ENCODE measurements at places on chromosomes 6 and 20.
A peak's percentile ranks its signal among the peaks of the same experiment; 100 is the strongest.

DNA sequence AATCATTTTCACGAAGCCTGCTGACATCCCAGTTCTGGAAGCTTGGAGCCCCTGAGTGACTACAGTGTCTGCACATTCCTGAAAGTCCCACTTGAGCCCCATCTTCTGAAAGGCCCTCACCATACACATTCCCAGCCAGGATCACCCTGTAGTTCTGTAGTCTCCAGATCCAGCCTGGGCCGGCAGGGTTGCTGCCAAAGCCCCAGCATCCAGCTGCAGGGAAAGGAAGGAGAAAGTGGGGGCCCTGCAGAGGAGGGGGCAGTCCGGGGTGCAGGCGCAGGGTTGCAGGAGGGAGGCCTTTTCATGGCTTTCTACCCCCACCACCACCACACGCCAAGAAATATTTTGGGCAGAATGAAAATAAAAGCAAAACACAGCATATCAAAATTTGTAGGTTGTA, 26.0 kb downstream of the MDFI start:
- DNase-seq = no peak

DNA sequence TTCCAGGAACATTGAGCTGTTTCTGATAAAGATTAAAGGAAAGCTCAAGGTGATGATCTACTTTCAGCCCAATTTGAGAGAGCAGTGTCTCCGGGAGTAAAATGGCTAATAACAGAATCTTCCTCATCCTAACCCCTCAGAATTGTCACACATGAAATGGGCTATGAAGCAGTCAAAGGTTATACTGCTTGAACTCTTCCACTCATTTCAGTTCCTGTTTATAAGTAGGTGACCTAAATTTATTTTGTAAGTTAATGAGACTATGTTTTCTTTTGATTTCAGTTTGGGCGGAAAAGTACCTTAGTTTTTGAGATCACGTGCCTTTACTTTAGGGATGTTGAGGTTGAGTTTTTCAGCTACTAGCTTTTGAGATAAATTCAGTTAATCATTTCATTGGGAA, 47.2 kb downstream of the QKI start:
- DNase-seq = no peak

GRCh38 chr20:21490105-21490504, 23.8 kb downstream of the NKX2-2 start:
- no peak for DNase-seq

GRCh38 chr6:33116417-33116816, 40.6 kb downstream of the HLA-DPB1 start:
- DNase-seq = no peak

DNA sequence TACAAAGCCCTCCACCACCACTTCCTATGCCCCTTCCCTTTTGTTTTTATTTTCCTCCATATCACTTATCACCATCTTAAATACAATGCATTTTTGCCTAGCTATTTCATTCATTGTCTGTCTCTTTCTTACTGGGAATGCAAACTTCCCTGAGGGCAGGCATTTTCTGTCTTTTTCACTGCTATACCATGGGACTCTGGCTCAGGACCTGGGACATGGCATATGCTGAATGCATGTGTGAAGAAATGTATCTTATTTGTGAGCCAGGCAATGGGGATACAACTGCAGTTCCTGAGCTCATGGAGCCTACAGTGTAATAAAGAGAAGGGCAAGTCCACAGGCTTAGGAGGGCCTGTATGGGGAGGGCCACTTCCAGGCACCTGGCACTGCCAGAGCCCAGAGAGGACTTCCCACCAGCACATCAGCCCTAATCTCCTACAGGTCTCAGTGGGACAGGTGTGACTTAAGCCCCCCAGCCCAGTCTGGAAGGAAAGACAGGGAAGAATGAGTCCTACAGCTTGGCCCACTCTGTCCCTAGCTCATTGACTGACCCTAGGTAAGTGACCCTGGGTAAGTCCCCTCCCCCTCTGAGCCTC, 43.2 kb downstream of the TFEB start:
- DNase-seq = no peak

- no peak for DNase-seq
These were observed 26.8 kb downstream of the SPTLC3 start for GRCh38 chr20:13035399-13036152.

DNA sequence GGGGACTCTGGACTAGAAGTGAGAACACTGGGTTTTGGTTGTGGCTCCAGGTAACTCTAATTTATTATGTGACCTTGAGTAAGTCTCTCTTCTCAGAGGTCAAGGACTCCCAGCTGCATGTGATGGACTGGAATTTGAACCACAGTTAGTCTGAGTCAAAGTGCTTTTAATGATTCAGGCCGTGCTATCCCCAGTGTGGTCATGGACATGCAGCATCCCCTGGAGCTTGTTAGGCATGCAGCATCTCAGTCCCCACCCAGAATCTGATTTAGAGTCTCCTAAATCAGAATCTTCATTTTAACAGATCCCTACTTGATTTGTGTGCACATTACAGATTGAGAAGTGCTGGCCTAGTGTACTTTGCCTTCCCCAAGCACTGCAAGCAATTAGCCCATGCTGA, 74.2 kb downstream of the TOX2 start:
- DNase-seq = no peak

DNA sequence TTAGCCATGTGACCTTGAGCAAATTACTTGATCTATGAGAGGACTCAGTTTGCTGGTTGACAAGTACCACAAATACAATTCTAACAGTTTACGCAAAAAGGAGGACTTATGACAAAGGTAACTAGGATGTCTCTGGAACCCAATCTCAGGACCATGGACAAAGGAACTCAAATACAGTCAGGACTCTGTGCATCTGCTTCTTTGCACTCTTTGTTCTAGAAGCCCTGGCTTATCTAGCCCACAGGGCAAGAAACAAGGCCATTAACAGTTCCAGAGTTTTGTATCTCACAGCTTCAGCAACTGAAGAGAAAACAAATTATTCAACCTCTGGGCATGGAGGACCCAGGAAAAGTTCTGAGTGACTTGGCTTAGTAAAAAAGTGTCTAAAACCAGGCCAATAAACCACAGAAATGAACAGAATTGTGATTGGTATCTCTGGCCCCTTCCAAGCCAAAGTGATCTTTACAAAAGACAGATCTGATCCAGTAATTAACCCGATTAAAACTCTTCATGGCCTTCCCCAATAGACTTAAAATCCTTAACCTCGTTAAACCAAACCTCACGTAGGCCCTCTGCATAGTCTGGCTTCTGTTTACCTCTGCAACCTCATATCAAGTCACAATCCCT, 5.9 kb downstream of the WASF1 start:
- no peak for DNase-seq

- no peak for DNase-seq
These were observed 5.2 kb upstream of the HMGN3 start for GRCh38 chr6:79239536-79240168.

- no peak for DNase-seq
These were observed 16.2 kb downstream of the FOXC1 start for GRCh38 chr6:1625794-1626435.

GRCh38 chr20:21053002-21053762, 53.0 kb downstream of the LINC00237 start:
- DNase-seq = no peak

GRCh38 chr6:132817554-132818403, 3.4 kb downstream of the RPS12 start:
- DNase-seq = no peak

DNA sequence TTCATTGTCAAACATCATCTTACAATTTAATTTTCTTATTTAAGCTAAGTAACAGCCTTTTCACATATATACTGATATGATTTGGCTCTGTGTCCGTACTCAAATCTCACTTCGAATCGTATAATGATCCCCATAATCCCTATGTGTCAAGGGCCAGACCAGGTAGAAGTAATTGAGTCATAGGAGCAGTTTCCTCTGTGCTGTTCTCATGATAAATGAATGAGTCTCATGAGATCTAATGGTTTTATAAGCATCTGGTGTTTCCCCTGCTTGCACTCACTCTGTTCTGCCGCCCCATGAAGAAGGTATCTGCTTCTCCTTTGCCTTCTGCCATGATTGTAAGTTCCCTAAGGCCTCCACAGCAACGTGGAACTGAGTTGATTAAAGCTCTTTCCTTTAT, 25.1 kb upstream of the CMTR1 start:
- DNase-seq = no peak

DNA sequence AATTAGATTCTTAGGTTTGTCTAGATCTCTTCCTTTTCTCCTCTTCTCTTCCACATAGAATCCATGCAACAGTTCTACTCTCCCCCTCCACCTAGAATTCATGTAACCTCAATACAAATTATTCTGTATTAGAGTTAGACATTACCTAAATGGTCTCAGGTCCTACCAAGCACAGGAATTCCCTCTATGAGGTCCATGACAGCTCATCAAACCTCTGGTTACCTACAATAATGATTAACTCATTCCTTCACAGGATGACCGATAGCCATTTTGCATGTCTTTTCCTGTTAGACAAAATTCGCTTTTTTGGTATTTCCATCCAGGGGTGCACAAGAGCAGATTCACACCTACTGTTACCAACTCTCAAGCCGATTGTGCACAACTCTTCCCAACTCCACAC, 27.4 kb upstream of the BMP2 start:
- no peak for DNase-seq

DNA sequence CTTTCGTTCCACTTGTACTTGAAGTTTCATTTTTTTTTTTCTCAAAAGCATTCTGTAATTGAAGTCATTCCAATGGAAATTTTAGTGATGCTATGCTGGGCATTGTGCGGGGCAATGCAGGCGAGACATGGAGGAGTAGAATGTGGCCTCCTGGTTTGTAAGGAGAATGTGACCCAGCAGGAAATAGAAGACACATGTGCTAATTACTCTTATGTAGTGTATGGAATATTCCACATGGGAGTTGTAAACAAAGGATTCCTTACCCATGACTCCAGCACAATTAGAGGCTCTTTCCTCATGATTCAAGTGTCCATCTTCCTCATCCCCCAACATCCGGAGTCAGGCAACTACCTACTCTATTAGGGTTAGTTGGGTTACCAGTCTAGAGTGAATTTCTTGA, 14.9 kb upstream of the RFPL4B start:
- no peak for DNase-seq

GRCh38 chr6:134809130-134809529, 140.8 kb downstream of the ALDH8A1 start:
- no peak for DNase-seq

DNA sequence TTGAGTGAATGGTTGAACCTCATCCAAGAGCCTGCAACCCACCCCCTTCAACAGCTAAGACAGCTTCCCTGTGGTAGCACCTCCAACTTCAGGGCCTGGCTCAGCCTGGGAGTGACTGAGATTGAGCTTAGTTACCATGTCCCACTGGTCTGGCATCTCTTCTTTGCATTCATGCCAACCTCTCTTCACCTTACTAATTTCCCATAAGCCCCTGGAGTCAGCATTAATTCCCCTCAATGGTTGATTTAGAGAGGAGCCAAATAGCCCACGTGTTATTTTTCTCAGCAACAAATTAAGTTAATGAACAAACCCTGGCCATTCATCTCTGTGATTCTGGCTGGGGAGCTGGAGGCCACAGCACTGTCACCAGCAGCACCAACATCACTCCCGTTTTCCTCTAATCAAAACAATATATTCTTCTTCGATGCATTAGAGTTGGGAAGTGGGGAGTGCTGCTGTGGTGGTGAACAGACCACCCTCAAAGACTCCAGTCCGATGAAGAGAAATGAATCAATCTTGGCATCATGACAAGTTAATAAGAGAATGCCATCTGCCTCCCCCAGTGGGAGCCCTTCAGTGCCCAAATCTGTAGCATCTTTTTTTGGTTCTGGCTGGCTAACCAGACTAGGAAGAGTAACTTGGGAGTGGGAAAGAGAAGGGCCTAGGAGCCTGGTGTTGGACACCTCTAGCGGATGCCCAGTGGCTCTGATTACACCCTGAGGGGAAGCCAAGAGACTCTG, 316.9 kb upstream of the RNF24 start:
- DNase-seq = no peak

DNA sequence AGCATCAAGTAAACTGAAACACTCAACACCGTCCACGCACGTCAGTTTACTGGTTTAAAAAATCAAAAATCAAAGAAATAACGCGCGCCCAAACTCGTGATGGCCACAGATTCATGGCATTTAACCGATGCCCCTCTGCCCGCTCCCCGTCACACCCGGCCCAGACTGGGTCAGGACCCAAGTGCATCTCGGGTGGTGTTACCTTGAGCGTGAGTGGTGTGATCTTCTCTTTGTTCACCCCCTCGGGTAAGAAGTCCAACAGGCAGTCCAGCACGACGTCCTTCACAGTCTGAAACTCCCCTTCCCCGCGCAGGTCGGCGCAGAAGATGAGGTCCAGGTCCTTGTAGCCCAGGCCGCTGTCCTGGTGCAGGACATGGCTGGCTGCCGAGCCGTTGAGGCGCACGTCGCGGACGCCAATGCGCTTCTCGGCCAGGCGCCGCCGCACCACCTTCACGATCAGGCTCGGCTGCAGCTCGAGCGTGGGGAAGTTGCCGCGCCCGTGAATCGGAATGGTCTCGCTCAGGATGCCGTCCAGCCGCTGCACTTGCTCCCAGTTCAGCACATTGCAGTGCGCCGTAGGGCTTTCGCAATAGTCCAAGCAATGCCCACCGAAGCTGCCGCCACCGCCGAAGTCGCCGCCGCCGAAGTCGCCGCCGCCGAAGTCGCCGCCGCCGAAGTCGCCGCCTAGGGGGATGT, 945 bp downstream of the TENT5A start:
- DNase-seq = peak; percentile 26

DNA sequence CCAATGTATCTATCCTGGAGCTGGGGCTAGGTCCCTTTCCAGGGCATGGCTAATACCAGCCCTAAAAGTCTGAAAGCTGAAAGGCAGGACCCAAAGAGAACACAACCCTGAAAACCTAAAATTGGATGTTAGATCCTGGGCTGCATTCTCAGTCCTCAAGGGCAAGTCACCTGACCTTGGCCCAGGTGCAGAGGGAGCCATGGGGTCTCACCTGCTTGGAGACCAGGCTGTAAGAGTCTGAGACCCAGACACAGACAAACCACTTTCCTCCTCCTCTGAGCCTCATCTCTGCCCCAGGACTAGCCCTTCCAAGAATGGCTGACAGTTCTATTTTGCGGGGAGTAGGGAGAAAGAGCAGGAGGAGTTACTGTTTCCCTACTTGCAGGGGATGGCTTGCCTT, 60.0 kb downstream of the EFCAB8 start:
- no peak for DNase-seq

DNA sequence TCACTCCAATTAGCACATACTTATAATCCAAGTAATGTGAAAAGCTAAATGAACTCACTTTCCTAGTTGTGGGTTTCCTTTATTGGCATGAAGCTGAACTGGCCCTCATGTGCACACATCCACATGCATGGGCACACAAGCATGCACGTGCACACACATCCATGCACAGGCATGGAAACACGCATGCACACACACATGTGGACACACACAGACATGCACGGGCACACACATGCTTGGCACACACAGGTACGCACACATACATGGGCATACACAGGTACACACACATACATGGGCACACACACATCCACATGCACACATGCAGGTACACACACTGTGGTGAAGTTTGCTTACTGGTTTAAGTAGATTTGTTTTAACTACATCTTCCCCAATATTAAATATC, 23.8 kb downstream of the SYNDIG1 start:
- no peak for DNase-seq
